ENCODE measurements at places on chromosomes 2 and 18.

DNA sequence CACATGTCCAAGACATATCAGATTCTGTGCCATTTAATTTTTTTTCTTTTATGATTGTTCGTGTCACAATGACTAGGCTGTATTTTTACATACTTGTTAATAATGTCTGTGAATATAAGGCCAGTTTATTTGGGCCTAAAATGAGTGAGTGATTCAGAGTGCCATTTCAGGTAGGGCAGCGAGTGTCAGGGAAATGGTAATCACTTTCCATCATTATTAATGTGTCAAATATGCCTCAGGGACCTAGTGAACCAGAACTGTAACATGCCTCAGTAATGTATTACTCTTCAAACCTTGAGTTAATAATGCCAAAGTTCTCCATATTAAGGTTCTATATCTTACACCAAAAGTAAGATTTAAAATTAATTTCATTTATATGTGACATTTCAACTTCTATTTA lies 8.6 kb downstream of the FAM171B start:
- no peak for DNase-seq

DNA sequence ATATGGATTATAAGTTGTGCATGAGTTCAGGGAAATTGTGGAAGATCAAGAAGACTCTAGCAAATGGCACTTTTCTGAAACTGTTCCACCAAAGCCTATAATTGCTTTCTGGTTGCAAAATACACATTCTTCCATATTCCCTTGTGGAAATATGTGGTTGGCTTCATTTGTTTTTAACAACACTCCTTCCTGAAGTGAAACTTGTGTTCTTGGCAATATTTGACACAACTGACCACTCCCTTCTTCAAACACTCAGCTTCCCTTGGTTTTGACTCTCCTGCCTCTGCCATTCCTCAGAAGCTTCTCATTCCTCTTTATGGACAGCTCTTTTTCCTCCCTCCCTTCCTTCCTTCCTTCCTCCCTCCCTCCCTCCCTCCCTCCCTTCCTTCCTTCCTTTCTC lies 192.3 kb downstream of the PMAIP1 start:
- no peak for DNase-seq

GRCh38 chr2:54915101-54915500 lies 135.2 kb downstream of the RTN4 start:
- DNase-seq: no peak

DNA sequence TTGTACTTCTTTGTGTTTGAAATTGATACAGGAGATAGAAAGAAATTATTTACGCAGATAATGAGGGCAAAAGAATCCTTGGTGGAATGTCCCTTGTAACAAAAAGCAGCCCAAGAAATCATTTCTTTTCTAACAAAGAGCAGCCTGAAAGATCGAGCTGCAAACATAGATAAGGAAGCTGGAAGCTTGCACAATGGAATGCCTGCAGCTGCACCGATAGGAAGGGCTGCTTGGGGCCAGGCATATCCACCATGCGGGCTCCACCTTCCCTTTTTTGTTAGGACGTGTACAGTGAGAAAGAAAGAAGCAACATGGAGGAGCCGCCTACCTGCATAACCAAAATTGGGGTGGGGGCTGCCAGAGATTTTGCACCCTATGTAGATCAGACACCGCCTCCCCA lies 568.7 kb downstream of the METTL4 start:
- no peak for DNase-seq

DNA sequence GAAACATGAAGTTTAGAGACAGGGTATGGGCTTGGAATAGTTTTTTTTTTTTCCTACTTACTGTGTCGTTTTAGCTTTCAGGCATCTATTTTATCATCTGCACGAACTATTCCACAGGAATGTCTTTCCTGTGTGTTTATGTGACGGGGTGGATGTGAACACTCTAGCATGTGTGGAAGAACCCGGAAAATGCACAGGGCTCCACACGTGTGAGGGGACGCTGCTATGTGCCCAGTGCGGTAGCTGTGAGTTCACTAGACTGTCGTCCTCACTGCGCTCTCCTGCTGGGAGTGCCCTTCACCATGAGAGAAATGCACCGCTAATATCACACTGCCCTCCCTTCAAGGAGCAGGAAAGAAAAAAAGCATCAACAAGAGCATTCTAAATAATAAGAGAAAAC lies 250.8 kb upstream of the PXDN start:
- no peak for DNase-seq

GRCh38 chr2:1584691-1585485 lies 159.4 kb downstream of the PXDN start:
- no peak for DNase-seq

DNA sequence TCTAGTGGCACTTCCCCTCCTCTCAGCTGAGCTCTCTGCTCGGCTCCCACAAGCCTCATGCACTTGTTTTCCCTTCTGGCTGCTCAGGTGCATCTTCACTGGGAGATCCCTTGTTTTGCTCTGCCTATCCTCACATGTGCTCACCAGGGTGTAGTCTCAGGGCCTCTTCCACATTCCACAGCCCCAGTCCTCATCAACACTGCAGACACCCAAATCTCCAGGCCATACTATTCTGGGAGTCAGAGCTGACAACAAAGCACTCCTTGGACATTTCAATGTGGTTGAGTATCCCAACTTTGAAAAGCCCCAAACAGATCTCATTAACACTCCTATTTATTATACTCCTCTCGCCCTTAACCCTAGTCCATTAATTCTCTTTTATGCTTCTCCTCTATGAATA lies 71.3 kb downstream of the CCDC93 start:
- no peak for DNase-seq

- peak; percentile 45 for DNase-seq
These were observed 335 bp downstream of the ERFE start for GRCh38 chr2:238159071-238159539.

GRCh38 chr18:73645160-73645715 lies 502.4 kb downstream of the FBXO15 start:
- DNase-seq: no peak

DNA sequence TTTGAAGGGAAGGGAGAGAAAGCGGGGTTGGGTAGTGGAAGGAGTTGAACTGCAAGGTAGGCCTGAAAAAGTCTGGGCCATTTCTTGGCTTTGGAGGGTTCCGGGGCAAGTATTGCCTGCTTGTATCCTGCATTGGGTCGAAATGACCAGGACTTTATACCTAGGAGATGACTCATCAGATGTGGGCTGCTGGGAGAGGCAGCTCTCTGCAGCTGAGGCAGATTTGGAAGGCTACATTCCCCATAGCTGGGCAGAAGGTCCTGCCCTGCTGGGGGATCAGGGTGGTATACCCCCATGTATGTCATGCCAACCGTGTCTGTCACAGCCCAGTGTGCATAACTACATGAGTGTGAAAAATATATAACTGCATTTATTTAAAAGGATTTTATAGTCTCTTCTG lies 171.8 kb upstream of the SPRED2 start:
- DNase-seq: no peak

DNA sequence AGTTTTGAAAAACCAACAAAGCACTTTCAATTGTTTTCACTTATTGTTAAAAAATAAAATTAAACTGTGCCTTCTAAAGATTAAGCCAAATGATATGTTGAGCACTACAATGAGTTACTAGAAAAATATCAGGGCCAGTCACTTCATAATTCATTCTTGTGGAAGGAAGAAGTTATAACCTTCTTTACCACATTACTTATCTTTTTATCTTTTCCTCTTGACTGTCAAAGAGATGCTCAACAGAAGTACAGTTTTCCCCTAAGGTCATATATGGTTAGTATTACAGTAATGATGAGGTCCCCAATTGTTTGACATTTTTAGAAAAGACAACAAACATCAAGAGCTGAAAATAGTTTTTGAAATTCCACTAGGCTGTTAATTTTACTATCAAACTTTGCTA lies 9.4 kb downstream of the PELI1 start:
- DNase-seq: no peak

DNA sequence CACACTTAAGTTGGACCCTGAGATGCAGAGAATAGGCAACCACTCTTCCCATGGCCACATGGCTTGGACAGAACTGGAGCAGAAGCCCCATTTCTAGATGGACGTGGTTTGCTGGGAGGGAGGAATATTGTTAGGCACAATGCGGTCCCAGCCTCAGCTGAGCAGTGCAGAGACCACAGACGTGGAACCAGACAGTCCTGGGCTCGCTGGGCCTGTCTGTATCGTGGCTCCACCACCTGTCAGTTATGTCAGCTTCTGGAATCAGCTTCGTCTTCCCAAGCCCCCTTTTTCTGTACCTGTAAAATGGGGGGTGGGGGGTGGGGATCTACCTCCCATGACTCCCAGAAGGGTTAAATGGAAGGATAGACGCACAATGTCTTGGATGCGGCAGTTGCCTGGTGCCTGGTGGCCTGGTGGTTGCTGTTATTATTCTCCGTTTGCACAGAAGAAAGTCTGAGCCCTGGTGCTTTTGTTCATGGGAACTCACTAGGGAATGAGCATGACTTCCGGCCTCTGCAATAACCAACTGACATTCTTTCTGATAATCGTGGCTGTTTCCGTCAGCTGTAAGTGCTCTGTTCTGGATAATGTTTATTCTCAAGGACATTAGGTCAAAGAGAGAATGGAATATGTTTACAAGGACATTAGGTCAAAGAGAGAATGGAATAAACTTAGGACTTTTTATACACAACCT lies 31.4 kb downstream of the COLEC11 start:
- no peak for DNase-seq

GRCh38 chr2:19787134-19787533 lies 114.6 kb downstream of the TTC32 start:
- DNase-seq: no peak

GRCh38 chr2:24429197-24430074 lies 61.6 kb upstream of the NCOA1 start:
- no peak for DNase-seq

DNA sequence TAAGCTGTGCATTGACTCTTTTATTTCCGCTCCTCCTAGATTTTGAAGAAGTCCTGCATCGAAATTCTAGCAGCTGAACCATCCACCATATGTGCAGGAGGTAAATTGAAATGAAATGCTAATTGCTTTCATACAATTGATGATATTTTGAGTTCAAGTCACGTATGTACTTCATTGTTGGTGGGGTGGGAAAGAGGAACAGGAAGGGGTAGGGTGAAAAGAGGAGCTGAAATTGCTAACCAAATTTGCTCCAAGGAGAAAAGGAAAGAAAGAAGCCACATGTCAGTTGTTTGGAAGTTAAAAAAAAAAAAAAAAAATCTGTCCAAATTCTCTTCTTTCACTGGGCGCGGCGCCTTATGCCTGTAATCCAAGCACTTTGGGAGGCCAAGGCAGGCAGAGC lies 77.8 kb downstream of the ANTXR1 start:
- no peak for DNase-seq

GRCh38 chr2:127576433-127577207 lies 41.1 kb downstream of the MYO7B start:
- DNase-seq: no peak

GRCh38 chr2:120319686-120320317 lies 26.1 kb upstream of the INHBB start:
- no peak for DNase-seq

Data from stimulated activated CD4-positive, alpha-beta T cell treated with anti-CD3 and anti-CD28 coated beads, Interleukin-15, amount 100 ng/mL, for 24 hours (primary cell).